AG04449 (cell line): ENCODE measurements at places on chromosomes 16 and 17.

DNA sequence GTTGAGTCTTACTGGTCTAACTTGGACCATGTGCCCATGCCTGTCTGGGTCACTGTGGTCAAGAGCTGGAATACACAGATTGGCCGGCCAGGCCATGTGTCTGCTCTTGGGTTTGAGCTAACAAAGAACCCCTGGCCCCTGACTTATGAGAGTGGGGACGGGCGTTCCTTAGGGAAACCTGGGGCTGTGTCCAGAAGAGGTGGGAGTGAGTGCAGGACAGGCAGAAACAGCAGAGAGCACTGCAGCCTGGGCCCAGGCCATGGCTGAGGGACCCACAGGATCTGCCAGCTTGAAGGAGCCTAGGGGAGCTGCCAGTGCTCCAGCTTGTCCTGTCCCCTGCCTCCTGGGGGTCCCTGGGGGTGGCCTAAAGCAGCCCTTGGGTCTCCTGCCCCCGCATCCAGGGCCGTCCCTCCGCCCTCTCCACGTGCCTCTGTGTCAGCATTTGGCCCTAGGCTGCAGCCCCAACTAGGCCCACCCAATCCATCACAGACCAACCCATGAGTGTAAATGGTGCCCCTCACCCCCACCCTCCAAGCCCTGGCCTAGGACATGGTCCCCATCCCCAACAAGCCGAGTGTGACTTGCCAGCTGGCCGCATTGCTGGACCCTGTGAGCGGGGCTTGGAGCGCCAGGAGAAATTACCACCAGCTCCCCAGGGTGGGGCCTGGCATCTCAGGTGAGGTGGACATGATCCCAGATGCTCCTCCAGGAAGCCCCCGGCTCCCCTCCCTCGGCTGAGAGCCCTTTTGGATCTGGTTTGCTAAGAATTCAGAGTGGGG is 12.5 kb upstream of the DRC7 start:
- DNase-seq, result no peak

- DNase-seq, result no peak
Observed at GRCh38 chr17:48498164-48498850, 32.5 kb downstream of the HOXB1 start.

GRCh38 chr17:40111221-40112128 is 10.3 kb upstream of the MSL1 start:
- DNase-seq, result peak; percentile 55

GRCh38 chr17:73025041-73025560 is 67.4 kb downstream of the SLC39A11 start:
- no peak for DNase-seq

DNA sequence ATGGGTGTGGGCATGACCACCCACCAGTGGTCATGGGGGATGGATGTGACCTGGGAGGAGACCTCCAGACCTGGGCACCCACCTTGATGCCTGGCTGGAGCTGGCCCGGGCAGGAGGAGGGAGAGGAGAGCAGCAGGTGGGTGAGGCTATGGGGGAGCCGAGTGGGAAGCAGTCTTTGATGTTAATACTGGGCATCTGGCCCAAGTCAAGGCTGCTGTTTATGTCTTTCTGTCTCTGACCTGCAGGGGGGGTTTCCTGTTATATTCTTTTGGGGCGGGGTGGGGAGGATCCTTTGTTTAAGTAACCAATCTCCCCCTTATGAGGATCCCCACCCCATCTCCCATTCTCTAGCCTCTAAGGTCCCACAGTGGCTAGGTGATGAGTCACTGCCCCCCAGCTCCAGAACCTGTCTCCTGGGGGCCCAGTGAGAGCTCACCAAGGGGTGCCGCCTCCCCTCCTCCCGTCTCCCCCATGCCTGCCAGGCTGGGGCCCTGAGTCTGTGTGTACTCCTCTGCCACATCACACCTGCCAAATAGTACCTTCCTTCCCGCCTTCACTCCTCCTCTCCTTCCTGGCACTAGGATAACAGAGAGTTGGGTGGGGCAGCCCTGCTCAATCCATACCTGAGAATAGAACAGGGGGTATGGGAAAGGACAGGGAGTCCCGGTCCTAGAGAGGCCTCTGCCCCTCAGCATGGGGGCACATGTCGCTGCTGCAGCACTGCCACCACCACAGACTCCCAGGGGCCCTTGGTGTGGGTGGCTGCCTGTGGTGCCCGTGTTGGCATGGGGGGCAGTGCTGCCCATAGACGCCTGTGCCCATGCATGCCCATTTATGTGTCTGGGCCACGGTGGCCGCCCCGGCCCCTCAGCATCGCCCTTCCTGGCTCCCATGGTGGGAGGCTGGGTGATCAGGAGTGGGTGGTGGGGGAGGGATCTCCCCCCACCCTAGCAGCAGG is 7.3 kb downstream of the THRA start:
- DNase-seq, result no peak

- DNase-seq, result no peak
Observed at GRCh38 chr16:74726716-74727115, 26.1 kb upstream of the MLKL start.
